SK-MEL-5 (cell line): ENCODE measurements at places on chromosomes 2 and 18.

GRCh38 chr2:30232801-30233130 lies 1.4 kb downstream of the LBH start:
- DNase-seq: no peak

DNA sequence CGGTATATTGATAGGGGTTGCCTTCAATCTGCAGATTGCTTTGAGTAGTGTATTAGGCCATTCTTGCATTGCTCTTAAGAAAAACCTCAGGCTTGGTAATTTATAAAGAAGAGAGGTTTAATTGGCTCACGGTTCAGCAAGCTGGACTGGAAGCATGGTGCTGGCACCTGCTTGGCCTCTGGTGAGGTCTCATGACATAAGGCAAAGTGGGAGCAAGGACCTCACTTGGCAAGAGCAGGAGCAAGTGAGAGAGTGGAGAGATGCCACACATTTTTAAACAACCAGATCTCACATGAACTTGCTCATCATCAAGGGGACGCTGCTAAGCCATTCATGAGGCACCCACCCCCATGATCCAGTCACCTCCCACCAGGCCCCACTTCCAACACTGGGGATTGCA lies 4.9 kb downstream of the MAP3K2 start:
- DNase-seq: no peak

DNA sequence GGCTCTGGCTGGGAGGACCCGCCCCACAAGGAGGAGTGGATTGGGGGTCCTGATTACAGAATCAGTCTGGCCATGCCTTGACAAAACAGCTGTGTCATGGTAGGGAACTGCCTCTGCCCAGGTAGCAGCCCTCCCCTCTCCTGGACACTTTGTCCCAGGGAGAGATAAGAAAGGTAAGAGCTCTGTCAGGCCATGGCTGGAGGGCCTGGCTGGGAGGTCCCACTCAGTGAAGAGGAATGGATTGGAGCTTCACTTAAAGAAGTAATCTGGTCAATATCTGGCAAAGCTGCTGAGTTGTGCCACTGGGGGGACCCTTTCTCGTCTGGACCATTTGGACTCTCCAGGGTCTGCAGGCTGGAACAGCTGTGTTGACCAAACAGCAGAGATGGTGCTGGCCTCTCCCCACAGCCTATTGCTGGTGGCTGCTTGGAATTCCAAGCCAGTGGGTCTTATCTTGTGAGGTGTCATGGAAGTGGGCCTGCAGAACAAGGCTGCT lies 75.4 kb downstream of the EPC2 start:
- no peak for DNase-seq

DNA sequence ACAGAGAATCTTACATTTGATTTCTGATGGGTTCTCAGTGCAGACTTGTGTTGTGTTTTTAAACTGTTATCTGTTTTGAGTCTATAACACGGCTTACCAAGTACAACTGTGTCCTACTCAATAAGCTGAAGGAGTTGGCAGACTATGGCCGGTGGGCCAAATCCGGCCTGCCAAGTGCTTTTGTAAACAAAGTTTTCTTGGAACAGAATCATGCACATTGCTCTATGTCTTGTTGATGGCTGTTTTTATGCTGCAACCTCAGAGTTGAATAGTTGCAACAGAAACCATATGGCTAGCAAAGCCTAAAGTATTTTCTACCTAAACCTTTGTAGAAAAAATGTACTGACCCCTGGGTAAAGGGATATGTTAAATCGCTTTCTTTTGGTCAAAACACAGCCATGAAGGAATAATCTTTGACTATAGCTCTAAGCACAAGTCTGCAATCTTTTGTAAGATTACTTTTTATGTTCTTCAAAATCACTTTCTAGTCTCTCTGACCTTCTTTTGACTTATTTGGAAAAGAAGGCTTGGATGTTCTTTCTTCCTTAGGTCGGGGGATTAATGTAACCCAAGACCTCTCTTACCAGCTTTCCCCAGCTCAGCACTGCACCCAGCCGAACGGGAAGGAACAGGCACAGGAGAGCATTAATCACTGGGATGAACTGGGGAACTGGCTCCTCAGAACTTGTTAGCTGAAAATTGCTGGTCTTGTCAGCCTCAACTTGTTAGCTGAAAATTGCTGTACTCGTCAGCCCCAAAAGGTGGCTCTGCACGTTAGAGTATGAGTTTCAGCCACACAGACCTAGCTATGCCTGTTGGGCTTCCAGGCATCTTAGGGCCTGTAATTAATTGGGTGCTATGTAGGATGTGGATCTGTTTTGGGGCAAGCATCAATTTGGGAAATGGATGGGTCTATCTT lies 75.4 kb downstream of the CD8B2 start:
- peak; percentile 18 for DNase-seq

- DNase-seq: peak; percentile 73
Observed at GRCh38 chr2:112032689-112033465, 22.2 kb upstream of the TMEM87B start.

- DNase-seq: no peak
Observed at GRCh38 chr2:34070196-34070595, 471.1 kb upstream of the FAM98A start.

DNA sequence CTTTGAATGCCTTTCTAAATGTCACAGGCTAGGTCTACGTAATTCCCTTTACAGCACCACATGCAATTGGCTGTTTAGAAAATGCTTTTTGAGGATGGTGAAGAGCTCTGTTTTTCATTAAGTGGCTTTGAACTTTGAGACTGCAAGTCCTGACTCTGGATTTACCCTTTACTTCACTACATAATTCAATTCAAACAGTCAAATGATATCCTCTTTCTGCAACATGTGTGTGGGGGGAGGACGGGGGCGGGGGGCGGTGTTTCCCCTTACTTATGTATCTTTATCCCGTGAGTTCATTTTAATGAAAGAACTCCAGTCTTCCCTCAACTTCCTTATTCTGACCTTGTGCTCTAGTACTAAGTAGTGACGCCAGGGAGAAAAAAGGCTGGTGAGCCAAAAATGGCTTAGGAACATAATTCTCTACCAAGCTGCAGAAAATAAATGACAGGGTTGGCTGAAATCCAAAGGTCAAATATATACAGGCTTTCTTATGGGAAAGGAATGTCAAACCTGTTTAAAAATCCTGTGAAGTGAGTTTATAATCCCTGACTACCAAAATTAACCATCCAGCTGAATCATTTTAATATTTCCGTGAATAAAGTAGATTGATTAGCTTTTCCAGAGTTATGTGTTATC lies 119.6 kb downstream of the SLC8A1 start:
- DNase-seq: peak; percentile 98

DNA sequence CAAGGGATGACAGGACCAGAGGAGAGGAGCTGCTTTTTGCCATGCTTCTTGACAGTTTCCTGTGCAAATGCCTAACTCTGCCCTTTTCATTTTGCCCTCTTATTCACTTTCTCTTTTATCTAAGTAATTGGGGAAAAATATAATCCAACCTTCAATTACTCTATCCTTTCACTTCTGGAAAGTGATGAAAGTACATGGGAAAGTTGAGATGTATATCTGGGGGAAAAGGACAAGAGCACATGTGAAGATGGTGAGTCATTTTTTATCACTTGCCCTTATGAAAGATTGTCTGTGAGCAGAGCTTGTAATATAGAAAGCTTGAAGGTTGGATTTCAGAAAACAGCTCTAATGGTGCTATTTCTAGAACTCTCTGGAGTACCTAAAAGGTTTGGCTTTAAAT lies 1070.7 kb downstream of the CNTNAP5 start:
- DNase-seq: no peak

DNA sequence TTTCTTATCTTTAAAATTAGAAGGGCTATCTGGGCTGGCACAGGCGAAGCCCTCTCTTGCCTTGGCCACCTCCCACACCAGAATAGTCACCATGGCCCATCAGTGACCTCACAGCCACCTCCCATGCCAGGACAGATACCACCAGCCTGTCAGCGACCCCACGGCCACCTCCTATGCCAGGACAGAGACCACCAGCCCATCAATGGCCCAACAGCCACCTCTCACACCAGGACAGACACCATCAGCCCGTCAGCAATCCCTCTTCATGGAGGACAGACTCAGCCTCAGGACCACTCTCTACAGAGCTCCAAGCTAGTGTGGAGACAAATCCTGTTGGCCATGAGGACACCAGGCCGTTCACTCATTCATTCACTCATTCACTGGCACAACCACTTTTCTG lies 74.6 kb downstream of the ASB1 start:
- DNase-seq: no peak

- DNase-seq: no peak
Observed at GRCh38 chr18:51751901-51752300, 554.4 kb upstream of the MEX3C start.

GRCh38 chr18:44945888-44946401 lies 265.3 kb downstream of the SETBP1 start:
- no peak for DNase-seq
